HT-29 (cell line): ENCODE measurements at places on chromosomes 12 and 14. TPM values are rescaled to one million over a fixed set of nuclear protein-coding genes. Genes with fewer than 3 reads are reported as not detected.

DNA sequence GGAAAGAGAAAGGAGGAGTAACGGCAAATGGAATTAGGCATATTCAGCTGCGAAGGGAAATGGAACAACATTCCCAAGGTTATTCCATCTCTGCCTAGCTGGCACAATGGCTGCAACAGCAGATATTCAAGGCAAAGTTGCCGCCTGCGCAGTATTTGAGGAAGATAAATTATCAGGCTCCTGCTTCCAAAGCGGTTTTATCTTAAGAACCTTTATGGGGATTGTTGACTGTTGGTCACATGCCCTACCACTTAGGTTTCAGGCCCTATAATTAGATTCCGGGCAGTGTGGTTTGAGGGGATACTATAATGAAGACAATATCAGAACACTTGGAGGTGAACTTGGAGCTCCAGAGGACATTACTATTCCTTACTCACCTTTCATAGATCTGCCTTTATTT, 99.7 kb downstream of the FGD4 start:
- no peak for DNase-seq

DNA sequence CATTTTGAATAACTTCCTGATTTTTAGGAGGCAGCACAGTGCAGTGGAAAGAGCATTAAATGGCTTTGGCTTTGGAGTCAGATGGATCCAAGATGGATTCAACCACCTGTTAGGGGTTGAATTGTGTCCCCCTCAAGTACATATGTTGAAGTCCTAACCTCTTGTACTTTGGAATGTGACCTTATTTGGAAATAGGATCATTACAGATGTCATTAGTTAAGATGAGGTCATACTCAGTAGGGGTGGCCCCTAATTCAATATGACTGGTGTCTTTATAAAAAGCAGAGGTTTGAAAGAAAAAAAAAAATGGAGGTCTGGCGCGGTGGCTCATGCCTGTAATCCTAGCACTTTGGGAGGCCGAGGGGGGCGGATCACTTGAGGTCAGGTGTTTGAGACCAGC, 18.8 kb downstream of the ATP5MC2 start:
- DNase-seq = no peak

- no peak for DNase-seq
Measured at GRCh38 chr14:80560800-80561657, 349.7 kb upstream of the DIO2 start.

DNA sequence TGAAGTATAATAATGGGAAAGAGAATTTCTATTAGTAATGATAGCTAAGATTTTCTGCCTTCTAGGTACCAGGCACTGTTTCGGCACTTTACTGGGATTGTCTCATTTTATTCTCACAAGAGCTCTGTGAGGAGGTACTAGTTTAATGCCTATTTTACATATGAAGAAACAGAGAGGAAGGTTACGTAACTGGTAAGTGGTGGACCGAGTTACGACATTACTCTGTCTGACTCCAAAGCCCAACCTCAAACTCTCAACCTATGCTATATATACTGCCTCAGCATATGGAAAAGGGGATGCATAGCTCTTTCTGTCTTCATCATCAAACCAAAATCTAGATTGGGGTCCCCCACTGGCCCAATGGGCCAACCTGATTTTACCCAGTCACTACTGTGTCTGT, 133.5 kb downstream of the KTN1 start:
- DNase-seq = no peak

- no peak for DNase-seq
Measured at GRCh38 chr14:34302654-34303053, 159.4 kb downstream of the SPTSSA start.

GRCh38 chr14:93493054-93493453, 62.3 kb downstream of the UNC79 start:
- DNase-seq = no peak

DNA sequence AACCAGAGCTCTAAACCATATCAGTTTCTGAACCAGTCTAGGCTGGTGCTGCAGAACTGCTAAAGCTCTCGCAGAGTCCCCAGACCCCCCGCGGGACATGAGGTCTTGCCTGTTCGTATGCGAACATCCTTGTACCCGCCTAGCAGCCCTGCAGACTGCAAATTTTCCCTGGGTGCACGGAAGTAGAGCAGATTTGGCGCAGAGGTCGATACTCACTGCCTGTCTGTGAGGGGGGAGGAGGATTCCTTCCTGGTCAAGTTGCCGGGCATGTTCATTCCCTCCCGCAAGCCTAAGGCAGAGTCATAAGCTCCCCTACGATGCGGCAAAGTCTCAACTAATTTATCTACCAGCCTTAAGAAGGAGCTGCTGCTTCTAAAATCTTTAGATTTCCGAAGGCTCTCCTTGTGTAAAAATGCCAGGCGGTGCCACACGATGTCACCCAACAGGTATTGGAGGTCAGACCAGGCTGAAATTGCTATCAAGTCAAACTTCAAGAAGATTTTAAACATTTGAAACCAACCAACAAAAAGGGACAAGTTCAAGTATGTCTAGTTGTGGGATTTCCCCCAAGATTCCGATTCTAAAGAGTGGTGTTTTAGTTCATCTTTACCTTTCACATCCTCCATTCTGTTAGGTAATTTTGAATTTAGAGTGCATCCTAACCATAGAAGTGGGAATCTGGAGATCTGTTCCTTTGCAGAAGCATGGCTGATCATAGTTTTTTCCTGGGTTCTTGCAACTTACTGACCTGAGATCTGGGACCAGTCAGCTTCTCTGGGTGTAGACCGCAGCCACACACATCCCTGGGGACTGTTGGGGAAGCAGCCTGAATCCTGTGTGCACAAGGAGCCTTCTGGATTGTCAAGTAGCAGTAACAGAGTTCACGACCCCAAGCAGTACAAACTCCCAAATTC, 1.6 kb upstream of the PAX9 start:
- no peak for DNase-seq

DNA sequence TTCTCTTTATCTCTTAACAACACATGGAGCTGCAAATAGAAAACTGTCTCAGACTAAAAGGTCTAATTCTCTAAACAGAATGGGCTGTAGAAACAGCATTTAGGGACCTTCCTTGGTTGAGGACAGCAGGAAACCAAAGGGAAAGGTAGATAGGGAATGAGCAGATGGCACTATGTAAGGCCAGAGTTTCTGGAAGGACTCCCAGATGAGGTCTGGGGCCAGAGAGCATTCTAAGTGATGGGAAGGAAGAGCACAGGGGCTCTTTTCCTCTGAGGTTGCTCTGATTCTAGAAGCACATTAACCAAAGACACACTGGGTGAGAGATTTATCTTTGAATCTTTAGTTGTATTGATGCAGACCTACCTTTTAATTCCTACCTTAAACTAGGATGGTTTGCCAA, 79.4 kb downstream of the TPH2 start:
- no peak for DNase-seq

DNA sequence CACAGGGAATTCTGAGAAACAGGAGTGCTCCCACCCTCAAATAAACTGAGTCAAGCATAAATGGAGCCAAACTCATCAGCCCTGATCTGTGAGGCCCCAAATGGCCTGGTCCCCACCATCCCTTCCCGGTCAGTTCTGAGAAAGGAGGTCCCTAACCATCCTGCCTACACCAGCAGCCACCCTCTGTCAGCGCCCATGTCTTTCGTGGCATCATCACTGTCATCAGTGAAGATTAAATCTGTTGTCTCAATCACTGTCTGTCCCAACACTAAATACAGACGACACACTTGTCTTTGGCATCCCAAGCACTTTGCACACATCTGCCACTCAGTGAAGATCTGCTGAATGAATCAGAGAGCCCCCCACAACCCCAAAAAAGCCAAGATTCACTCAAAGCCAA, 22.4 kb downstream of the VPS37B start:
- DNase-seq = no peak

CPM gene
- 0.34 TPM in 1 of 2 replicates, not detected in the other for total RNA-seq

GRCh38 chr12:34405286-34406227, 383.3 kb downstream of the ALG10 start:
- DNase-seq = no peak
